ENCODE measurements at places on chromosomes 11 and 22.

DNA sequence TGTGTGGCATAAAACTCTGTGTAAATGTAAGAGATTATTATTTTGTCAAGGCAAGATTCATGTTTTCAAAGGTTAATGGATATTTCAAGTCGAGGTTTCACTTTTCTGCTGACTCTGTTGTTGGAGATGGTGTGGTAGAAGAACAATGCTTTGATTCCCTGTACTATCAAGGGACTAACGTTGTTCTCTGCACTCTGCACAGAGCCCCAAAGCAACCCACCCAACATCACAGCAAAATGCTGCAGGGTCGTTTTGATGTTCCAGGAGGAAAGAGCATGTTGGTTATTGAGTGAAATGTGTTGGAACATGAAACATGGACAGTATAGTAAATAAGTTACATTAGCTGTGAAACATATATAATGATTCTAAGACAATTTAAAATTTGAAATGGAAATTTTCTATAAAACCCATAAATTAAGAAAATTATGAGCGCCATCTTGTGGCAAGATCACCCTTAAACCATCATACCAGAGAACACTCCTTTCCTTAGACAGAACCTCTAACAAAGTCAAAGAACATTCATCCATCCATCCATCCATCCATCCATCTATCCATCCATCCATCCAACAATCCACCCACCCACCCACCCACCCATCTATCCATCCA is 164.4 kb upstream of the ZBED5 start:
- DNase-seq: peak; percentile 40

GRCh38 chr11:12270215-12270797 is 107.1 kb upstream of the PARVA start:
- no peak for DNase-seq

DNA sequence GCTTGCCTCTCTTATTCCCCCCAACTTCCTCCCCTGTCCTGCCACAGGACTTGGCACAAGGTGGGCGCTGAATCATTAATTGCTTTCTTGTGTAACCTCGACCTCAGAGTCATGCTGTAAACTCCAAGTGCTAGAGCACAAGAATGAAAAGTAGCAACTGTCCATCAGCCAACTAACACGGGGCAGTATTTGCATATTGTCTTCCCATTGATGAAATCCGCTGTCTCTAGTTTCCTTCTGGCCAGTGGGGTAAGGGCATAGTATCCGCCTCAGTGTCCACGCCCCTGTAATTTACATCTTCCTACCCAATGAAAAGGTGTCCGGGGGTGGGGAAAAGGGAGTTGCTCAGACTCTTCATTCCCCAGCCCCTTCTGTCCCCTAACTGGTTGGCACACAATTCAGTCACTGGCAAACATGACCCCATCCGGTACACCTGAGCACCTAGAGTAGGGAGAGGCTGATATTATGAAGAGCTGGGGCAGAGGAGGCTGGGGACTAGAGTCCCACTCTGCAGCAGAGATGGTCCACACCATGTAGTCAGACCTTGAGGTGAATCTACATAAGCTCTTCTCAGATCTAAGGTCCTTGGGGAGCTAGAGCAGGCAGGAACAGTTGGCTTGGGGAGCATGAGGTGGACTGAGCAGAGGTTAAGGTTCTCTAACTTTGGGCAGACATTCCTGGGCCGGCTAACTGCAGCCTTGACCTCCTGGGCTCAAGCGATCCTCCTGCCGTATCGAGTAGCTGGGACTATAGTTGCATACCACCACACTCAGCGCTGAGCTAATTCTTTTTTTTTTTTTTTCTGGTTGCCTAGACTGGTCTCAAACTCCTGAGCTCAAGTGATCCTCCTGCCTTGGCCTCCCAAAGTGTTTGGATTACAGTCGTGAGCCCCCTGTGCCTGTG is 6.8 kb upstream of the GGA1 start:
- peak; percentile 24 for DNase-seq

GRCh38 chr11:131903074-131903473 is 532.7 kb downstream of the NTM start:
- no peak for DNase-seq

GRCh38 chr11:84865791-84866535 is 761.2 kb downstream of the DLG2 start:
- no peak for DNase-seq

- no peak for DNase-seq
Measured at GRCh38 chr11:88175569-88176075, 379 bp upstream of the RAB38 start.

- no peak for DNase-seq
Measured at GRCh38 chr11:110897035-110897434, 184.8 kb upstream of the ARHGAP20 start.

DNA sequence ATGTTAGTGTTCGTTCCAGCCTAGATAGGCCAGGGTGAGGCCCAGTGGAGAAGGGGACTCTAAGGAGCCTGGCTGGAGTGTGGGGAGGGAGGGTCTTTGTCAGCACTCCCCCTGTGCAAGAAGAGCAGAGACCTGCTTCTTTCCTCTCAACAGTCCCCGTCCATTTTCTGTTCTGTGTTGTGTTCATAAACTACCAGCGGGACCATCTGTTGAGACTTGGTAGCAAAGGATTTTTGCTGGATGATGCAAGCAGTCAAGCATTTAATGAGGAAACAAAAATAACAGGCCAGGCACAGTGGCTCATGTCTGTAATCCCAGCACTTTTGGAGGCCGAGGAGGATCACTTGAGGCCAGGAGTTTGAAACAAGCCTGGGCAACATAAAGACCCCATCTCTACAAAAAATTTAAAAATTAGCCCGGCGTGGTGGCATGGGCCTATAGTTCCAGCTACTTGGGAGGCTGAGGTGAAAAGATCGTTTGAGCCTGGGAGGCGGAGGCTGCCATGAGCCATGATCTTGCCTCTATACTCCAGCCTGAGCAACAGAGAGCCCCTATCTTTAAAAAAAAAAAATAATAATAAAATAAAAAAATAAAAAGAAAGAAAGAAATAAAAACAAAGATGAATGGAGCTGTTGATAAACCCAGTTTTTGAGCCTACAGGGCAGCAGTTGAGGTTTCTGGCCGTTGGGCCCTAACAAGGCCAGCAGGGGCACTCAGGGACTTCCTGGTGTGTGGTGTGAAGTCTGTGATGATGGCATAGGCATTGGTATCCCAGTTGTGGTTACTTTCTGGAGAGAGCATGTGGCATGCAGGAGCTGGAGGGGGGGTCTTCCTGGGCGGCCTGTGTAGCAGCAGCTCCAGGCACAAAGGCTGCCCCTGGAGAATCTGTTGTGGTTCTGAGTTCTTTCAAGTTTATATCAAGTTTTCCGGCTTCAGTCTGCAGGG is 1.7 kb upstream of the TXNRD2 start:
- peak; percentile 69 for DNase-seq

- DNase-seq: no peak
Measured at GRCh38 chr22:31019191-31019930, 50.3 kb downstream of the TUG1 start.

- peak; percentile 2 for DNase-seq
Measured at GRCh38 chr11:43802509-43802908, 78.1 kb upstream of the ALKBH3 start.
